ENCODE measurements at places on chromosomes 11 and 22.

GRCh38 chr11:19433367-19433766, 192.6 kb upstream of the E2F8 start:
- no peak for DNase-seq

- DNase-seq = no peak
Observed at GRCh38 chr22:31141551-31141950, 1.2 kb upstream of the PLA2G3 start.

DNA sequence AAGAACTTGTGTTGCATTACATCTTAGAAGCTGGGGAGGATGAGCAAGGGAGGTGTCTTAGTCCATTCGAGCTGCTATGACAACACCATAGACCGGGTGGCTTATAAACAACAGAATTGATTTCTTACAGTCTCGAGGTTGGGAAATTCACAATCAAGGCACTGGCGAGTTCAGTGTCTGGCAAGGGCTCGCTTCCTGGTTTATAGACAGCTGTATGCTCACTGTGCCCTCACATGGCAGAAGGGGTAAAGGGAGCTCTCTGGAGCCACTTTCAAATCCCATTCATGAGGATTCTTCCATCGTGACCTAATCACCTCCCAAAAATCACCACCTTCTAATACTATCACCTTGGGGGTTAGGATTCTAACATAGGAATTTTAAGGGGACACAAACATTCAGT, 150.0 kb upstream of the NECTIN1 start:
- DNase-seq = no peak

DNA sequence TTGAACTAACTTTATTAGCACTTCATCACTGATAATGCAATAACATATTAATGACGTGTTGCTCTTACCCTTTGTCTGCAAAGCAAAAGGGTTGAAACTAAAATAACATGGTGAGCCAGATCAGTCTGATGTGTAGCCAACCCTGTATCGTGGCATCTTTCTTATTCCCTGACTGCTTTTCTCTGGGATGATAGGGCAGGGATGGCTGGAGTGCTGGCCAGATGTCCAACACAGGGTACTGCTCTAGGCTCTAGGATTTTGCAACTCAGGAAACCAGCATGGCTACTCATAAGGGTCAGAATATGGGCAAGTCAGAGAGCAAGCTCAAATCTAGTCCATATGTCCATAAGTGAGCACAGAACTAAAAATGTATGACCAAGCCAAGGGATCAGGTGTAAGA, 129.1 kb downstream of the SLC17A6 start:
- DNase-seq = no peak

- no peak for DNase-seq
Observed at GRCh38 chr11:114396916-114397315, 3.4 kb downstream of the C11orf71 start.

DNA sequence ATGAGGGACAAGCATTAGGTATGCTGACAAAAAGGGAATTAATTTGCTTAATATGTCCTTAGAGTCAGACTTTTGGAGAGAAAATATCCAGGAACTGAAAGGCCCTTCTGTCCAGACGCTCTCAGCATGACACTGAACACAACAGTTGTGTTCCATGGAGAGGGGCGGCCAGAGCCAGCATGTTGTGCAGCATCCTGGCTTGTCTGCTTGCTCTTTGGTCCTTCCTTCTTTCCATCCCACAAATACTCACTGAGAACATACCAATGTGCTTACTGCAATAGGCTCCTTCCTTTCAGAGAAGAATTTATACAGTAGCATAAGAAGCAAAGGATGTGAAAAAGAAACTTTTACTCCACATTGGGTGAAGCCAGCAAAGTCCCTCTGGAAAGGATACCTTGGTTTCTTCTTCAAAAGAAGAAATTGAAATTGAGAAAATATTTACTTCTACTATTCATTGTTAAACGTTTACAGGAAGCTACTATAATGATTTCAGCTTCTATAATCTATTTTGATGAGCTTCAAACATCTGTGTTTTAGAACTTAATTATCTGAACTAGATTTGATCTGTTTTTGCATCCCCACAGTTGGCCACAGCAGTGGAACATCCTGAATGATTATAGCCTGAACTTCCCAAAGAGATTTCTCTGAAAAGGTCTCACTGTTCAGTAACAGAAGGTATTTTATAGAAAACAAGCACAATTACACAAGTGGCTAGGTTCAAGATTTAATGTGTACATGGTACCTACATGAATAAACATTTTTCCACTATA, 304.1 kb upstream of the PITPNB start:
- DNase-seq = no peak

DNA sequence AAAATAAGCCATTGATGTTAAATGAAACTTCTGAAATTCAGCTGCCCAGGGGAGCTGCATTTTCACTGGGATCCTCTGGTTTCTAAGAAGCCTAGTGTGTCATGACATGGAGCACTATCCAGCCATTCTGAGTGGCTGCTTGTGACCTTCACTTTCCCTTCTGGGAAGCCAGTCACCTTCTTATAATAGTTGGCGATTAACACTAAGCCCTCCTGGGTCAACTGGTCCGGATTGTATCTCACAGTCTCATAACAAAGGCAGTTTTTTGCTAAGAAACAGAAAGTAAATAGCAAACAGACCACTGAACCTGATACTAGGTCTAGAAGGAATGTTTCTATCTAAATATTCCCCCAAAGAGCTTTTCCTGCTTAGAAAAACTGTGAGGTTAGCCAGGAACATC, 7.9 kb downstream of the CSRP3 start:
- DNase-seq = no peak

DNA sequence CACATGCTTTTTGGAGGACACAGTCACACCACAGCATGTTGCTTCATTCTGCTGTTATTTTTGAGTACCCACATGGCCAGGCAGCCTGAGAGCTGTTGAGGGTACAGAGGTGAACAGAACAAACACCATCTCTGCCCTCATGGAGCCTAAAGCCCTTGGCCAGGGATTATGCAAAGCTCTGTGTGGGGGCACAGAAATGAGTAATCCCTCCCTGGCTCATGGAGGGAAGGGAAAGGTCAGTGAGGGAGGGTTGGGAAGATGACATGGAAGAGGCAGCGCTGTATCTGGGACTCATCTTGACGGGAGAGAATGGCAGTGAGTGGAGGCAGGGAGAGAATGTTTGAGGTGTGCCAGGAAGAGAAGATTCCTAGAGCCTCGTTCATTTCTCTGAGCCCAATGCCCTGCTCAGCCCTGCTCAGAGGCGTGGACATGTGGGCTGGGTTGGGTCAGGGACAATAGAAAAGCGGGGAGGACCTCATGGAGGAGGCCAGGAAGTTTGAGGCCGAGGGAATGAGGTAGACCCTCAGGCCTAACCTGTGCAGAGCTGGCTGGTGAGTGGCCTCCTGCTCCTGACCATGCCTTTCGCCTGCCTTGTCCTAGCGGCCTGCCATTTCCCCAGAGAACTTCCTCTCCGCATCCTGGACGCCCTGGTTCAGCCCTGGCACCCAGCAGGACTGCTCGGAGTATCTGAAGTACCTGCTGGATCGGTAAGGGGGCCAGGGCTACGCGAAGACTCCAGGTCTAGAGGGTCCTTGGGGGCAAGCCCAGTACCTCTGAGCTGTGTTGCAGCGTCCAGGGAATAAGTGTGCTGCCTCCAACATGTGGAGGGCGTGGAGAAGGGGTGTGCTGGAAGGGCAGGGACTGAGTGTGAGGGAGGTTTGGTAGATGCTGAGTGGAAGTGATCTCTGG, 19.8 kb downstream of the USP35 start:
- no peak for DNase-seq

GRCh38 chr22:29290061-29290460, 16.4 kb upstream of the GAS2L1 start:
- no peak for DNase-seq

- no peak for DNase-seq
Observed at GRCh38 chr22:24843048-24843447, 37.0 kb downstream of the SGSM1 start.

DNA sequence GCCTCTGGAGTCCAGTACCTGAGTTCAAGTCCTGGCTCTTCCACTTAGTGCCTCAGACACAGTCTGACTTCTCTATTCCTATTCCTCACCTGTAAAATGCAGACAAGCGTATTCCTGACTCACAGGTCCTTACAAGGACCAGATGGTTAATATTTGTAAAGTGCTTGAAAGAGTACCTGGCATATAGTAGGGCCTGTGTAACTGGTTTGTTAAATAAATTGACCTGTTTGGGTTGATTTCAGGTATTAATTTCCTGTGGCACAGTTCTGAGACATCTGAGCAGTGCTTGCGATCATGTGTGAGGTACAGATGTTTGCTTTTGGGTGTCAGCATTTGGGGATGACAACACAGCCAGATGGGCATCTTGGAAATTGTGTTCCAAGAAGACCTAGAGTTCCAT, 127.5 kb downstream of the APIP start:
- DNase-seq = no peak

DNA sequence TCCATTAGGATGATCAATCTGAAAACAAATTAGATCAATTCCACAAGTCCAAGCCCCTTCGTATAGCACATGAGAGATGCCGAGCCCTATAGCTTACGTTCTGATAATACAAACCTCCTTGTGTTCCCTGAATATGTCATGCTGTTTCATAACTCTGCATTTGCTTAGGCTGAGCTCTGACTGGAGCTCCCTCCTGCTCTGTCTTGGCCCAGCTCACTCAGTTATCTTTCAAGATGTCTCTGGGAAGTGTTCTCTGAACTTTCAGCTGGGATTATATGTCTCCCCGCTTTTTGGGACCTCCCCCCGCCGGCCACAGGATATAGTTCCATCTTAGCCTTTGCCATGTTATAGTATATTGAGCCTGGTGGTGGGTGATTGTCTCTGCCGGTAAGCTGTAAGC, 44.0 kb downstream of the FDX1 start:
- DNase-seq = no peak

DNA sequence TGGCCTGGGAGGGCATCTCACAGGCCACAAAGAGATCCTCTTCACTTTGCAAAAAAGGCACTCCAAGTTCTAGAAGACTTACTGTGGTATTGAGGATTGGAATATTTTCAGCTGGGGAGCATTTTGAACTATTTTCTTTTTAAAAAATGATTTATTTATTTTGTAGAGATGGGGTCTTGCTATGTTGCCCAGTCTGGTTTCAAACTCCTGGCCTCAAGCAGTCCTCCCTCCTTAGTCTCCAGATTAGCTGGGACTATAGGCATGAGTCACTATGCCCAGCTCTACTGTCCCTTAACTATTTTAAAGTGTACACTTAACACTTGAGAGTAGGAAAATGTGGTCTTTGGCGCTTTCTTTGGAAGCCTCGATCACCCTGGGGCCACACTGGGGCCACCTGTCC, 24.9 kb upstream of the DGCR8 start:
- no peak for DNase-seq

- DNase-seq = no peak
Observed at GRCh38 chr11:64933935-64934681, 1.6 kb downstream of the GPHA2 start.

- DNase-seq = peak; percentile 87
Observed at GRCh38 chr11:1652771-1653540, 23.4 kb downstream of the KRTAP5-5 start.

DNA sequence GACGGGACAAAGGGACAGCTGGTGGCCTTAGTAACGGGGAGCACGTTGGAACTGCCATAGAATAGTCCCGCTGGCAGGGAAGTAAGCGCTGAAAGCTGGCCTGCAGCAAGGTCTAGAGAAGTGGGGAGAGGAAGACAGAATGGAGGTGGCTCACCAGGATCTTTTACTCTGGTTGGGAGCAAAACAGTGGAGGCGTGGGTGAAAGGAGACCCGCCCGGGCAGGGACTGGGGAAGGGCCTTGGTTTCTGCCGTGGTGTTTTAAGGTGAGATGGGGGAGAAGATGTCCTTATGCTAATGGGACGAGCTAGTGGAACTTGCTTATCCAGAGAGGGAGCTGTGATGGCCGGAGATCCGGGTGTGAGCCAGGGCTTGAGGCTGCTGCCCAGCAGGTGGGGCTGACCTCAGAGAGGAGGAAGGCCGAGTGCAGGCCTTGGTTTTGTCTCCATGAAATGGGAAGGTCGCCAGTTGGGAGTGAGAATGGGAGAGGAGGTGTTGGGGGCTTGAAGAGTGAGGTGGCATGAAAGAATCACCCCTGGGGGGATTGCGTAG, 56.4 kb upstream of the CTTN start:
- DNase-seq = no peak

DNA sequence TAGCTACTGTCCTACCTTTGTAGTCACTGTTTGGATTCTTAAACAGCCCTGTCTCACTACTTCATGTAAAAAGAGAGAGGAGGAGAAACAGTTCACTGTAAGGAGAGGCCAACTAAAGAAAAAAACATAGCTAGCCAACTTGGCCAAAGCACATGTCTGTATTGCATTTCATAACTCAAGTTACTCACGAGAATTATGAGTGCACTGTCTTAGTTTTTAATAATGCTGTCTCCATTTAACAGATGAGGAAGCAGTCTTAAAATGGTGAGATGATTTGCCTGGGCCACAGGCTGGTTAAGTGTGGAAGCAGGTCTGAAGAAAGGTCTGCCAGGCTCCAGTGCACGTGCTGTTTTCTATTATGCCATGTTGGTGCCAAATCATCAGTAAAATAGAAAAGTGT, 104.5 kb downstream of the UVRAG start:
- no peak for DNase-seq

DNA sequence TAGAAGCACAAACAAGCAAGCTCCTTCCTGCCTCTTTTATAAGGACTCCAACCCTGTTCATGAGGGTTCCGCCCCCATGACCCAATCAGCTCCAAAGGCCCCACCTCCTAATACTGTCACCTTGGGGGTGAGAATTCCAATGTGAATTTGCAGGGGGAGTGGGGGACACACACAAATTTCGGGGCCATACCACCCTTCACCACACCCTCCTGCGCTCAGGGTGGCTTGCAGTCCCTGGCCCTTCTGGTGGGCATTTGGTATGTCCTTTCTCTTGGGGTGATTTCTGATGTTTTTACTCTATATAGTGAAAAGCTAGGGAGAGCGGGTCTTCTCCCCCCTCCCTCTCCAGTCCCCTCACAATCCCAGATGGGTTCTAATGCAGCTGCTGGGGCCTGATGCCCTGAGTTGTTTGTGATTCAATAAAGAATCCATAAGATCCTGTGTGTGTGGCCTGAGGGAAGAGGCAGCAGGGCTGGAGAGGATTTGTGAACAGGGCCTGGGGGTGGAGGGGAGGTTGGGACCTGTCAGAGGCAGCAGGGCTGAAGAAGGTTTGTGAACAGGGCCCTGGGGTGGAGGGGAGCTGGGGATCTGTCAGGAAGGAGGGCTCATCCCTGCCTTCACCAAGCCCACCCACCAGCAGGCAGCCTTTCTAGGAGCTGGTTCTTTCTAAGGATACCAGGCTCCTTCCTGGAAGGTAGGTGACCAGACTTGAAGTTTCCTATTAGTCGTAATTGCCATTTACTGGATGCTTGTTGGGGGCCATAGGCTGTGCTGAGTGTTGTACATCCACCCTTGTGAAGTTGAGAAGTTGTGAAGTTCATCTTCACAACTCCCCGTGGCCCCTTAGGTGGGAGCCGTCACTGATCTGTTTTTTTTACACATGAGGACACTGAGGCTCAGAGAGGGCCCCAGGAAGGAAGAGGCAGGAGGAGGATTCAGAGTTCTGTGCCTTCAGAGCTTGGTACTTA, 7.9 kb downstream of the SLC35C1 start:
- DNase-seq = no peak
